CD8-positive, alpha-beta memory T cell (primary cell): ENCODE measurements at places on chromosomes 1 and 21. TPM values are rescaled to one million over a fixed set of nuclear protein-coding genes. Genes with fewer than 3 reads are reported as not detected.

- no peak overlapping the region for H3K27ac ChIP-seq
- H3K27me3 ChIP-seq, result no peaks in the 10 kb centered on the region
- H3K36me3 ChIP-seq, result no peaks in the 10 kb centered on the region
Observed at GRCh38 chr1:201325678-201326060, 42.4 kb downstream of the PKP1 start.

- H3K4me1 ChIP-seq, result no peaks in the 10 kb centered on the region
- H3K36me3 ChIP-seq, result no peaks in the 10 kb centered on the region
- H3K27me3 ChIP-seq, result no peaks in the 10 kb centered on the region
Observed at GRCh38 chr1:17080880-17081279, 27.0 kb upstream of the SDHB start.

DNA sequence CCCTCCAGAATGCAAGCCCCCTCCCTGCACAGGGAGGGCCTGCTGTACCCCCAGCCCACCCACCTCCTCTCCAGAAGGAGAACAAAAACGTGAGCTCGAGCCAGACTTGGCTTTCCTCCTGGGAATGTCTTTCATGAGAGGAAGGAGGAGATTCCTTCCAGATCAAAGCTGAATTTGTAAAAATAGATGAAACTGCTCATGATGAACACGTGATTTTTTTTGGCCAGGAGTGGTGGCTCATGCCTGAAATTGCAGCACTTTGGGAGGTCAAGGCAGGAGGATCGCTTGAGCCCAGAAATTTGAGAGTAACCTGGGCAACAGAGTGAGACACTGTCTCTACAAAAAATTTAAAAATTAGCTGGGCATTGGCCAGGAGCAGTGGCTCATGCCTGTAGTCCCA is 21.8 kb downstream of the GPR157 start:
- no peak overlapping the region for H3K4me3 ChIP-seq
- no peaks in the 10 kb centered on the region for H3K36me3 ChIP-seq
- no peaks in the 10 kb centered on the region for H3K4me1 ChIP-seq
- no peak for DNase-seq
- H3K27me3 ChIP-seq, result no peaks in the 10 kb centered on the region

DNA sequence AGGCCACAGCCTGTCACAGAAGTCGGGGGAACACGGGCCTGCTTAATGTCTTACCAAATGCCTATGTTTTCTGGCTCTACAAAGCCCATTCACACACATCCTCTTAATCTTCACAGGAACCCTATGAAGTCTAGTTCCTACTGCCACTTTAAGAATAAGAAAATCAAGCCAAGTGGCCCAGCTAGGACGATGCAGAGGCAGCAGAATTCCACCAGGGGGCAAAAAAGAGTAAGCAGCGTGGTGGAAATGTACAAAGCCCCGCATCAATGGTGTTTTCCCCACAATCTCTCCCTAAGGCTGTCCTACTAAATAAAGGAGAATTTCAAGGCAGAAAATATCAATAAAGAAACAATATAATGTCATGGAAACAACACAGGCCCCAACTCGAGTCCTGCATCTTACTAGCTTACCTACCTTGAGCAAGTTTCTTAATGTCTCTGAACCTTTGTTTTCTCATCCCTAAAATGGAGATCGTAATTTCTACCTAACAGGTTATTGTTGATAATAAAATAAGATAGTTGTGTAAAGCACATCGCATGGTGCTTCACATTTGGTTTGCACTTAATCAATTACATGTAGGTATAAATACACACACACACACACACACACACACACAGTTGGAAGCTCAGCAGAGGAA is 21.4 kb downstream of the SEC16B start:
- no peaks in the 10 kb centered on the region for H3K4me1 ChIP-seq
- no peak overlapping the region for H3K27ac ChIP-seq
- no peaks in the 10 kb centered on the region for H3K27me3 ChIP-seq
- H3K4me3 ChIP-seq, result no peak overlapping the region
- H3K36me3 ChIP-seq, result no peaks in the 10 kb centered on the region
- no peak for DNase-seq

DNA sequence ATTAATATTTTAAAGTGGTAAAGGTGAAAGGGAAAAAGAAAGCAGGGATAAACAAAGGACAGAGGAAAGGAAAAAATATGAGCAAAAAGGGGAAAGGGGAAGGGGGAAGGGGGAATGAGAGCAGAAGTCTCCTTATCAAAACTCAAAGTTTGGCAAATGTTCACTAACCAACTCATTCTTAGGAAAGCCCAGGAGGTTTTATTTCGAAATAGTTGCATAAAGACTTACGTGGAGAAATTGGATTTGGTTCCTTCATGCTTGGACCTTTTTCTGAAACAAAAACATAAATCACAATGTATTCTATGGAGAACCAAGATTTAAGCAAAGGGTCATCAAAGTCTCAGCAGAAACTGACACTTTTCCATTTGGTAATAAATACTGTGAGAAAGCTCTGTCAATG is 188.1 kb downstream of the TGFBR3 start:
- H3K36me3 ChIP-seq, result peaks cover 6% of the 10 kb centered on the region
- no peak for DNase-seq
- H3K4me3 ChIP-seq, result no peak overlapping the region
- H3K27me3 ChIP-seq, result no peaks in the 10 kb centered on the region
- no peak overlapping the region for H3K27ac ChIP-seq

- no peaks in the 10 kb centered on the region for H3K27me3 ChIP-seq
- H3K36me3 ChIP-seq, result no peaks in the 10 kb centered on the region
- no peak for DNase-seq
- H3K4me1 ChIP-seq, result peaks cover 6% of the 10 kb centered on the region
- H3K27ac ChIP-seq, result no peak overlapping the region
- no peak overlapping the region for H3K4me3 ChIP-seq
Observed at GRCh38 chr1:233293556-233294446, 1.7 kb downstream of the PCNX2 start.

- no peak overlapping the region for H3K4me3 ChIP-seq
- H3K27ac ChIP-seq, result no peak overlapping the region
- H3K27me3 ChIP-seq, result no peaks in the 10 kb centered on the region
- DNase-seq, result peak; percentile 79
- H3K36me3 ChIP-seq, result no peaks in the 10 kb centered on the region
- H3K4me1 ChIP-seq, result no peaks in the 10 kb centered on the region
Observed at GRCh38 chr1:108828074-108828961, 28.6 kb downstream of the AKNAD1 start.

GRCh38 chr1:239570878-239571277 is 184.5 kb downstream of the CHRM3 start:
- H3K4me1 ChIP-seq, result no peaks in the 10 kb centered on the region
- H3K27ac ChIP-seq, result no peak overlapping the region
- H3K27me3 ChIP-seq, result no peaks in the 10 kb centered on the region
- DNase-seq, result no peak
- H3K4me3 ChIP-seq, result no peak overlapping the region

DNA sequence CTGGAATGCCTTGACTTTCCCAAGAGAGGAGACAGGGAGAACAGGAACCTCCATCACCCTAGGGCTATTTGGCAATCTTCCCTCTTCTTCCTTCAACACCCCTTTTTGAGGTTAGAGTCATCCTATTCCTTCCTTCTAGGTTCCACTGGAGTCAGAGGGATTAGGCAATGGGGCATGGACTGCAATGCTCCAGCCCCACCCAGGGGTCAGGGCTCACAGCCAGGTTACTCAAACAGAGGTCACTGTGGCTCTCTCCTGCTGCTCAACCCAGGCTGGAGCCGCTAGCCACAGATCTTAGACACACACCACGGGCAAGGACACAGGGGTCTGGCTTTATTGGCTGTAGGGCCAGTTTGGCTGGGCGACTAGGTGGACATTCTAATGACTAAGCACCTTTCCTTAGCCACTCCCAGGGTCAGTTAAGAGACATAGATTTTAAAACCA is 145.5 kb upstream of the NRIP1 start:
- H3K4me3 ChIP-seq, result no peak overlapping the region
- no peaks in the 10 kb centered on the region for H3K36me3 ChIP-seq
- no peaks in the 10 kb centered on the region for H3K27me3 ChIP-seq
- H3K27ac ChIP-seq, result no peak overlapping the region
- no peak for DNase-seq

GRCh38 chr1:61427510-61427909 is 297.4 kb downstream of the TM2D1 start:
- no peaks in the 10 kb centered on the region for H3K36me3 ChIP-seq
- H3K27ac ChIP-seq, result no peak overlapping the region

GRCh38 chr1:231541842-231542241 is 13.4 kb downstream of the TSNAX start:
- H3K4me1 ChIP-seq, result no peaks in the 10 kb centered on the region
- peaks cover 21% of the 10 kb centered on the region for H3K36me3 ChIP-seq
- H3K27me3 ChIP-seq, result no peaks in the 10 kb centered on the region
- H3K4me3 ChIP-seq, result no peak overlapping the region
- DNase-seq, result no peak

DNA sequence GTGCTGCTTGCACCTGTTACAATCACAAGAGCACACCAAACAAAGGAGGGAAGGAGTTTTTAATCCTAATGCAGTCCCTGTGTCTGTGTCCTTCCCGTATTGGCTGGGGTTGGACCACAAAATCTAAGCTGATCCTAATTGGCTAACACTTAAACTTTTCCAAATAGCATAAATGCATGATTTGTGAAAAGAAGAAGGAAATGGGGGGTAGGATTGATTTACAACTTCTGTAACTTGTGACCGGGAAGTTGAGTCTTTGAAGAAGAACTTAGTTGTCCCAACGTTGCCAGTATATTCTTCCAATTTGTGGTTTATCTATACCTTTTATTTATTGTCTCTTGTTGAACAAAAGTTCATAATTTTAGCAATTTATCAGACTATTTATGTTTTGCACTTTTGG is 11.8 kb upstream of the IPP start:
- H3K4me3 ChIP-seq, result no peak overlapping the region
- no peaks in the 10 kb centered on the region for H3K27me3 ChIP-seq
- H3K27ac ChIP-seq, result no peak overlapping the region
- H3K36me3 ChIP-seq, result no peaks in the 10 kb centered on the region
- no peak for DNase-seq
- no peaks in the 10 kb centered on the region for H3K4me1 ChIP-seq

- no peak for DNase-seq
- no peak overlapping the region for H3K27ac ChIP-seq
- H3K27me3 ChIP-seq, result no peaks in the 10 kb centered on the region
- H3K36me3 ChIP-seq, result peaks cover 27% of the 10 kb centered on the region
- H3K4me3 ChIP-seq, result no peak overlapping the region
Observed at GRCh38 chr1:224300346-224300745, 29.6 kb downstream of the NVL start.

DNA sequence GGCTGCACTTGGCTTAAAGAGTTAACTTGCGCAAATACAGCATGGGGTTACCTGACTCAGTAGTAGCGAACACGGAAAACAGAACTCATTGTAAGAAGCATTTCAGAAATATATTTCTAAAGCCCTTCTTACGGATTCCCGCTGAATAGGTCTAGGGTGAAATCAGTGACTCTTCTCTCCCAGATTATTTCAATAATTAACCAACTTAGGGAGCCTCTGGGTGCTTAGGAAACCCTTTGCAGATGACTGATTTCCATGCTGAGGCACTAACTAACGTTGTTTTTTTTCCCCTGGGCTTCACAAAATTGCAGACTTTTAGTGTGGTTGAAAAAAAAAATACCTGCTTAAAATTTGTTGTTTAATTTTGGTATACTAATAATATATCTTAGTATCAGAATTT is 40.3 kb downstream of the BTG3 start:
- no peak overlapping the region for H3K27ac ChIP-seq
- no peaks in the 10 kb centered on the region for H3K4me1 ChIP-seq
- DNase-seq, result no peak
- H3K4me3 ChIP-seq, result no peak overlapping the region
- H3K27me3 ChIP-seq, result no peaks in the 10 kb centered on the region

DNA sequence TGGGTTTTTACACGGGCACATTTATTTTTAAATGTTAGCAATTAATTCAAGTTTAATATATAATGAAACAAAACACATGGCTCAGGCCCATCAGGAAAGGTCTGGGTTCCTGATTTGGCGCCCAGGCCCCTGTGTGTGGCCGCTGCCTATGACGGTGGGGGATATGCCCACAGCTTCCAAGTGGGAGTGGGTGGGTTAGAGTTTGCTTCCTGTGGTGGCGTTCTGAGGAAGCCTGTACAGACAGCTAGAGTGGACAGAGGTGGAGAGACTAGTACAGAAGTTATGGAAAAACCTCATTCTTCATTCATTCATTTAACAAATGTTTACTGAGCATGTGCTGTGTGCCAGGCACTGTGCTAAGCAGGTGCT is 22.4 kb upstream of the EPS8L3 start:
- no peak for DNase-seq
- H3K4me1 ChIP-seq, result peaks cover 29% of the 10 kb centered on the region
- H3K36me3 ChIP-seq, result no peaks in the 10 kb centered on the region
- H3K27me3 ChIP-seq, result no peaks in the 10 kb centered on the region

DNA sequence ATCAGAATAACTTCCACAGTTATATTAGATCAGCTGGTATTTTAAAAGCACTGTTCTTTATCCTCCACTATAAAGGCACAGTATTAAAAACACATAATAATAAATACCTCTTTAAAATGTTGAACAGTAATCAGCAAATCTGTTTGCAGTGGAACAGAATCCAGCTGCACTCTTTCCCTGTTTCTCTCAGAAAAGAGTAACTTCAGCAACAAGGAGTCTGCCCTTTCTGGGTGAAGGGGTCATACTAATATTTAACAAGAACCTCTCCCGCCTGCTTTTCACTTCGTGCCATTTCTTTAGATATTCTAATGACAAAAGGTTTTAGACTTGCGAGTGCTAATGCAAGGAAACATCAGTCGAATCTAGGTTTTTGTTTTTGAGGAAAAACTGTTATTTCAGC is 194.2 kb upstream of the FMN2 start:
- no peak overlapping the region for H3K27ac ChIP-seq
- H3K27me3 ChIP-seq, result no peaks in the 10 kb centered on the region
- no peak for DNase-seq
- H3K4me1 ChIP-seq, result no peaks in the 10 kb centered on the region

GRCh38 chr1:183418696-183419095 is 516 bp upstream of the NMNAT2 start:
- H3K36me3 ChIP-seq, result no peaks in the 10 kb centered on the region
- no peak for DNase-seq
- no peak overlapping the region for H3K27ac ChIP-seq
- H3K4me1 ChIP-seq, result peaks cover 6% of the 10 kb centered on the region
- H3K4me3 ChIP-seq, result no peak overlapping the region

DNA sequence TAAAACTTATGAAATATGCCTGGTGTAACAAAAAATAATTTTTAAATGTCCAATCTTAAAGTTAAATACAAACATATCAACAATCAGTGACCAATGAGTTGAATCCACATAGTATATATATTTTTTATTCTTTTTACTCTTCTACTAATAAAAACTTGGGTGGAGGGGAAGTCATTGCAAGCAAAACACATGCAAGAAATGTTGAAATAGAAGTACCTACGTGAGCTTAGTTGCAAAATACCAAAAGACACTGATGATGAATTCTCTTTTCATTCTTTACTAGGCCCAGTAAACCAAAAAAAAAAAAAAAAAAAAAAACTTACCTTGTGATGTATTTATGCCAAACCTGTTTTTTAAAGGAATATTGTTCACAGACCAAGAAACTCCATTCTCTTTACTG is 26.4 kb upstream of the PLA2G4A start:
- H3K27ac ChIP-seq, result no peak overlapping the region
- no peaks in the 10 kb centered on the region for H3K4me1 ChIP-seq
- H3K27me3 ChIP-seq, result no peaks in the 10 kb centered on the region

The OR2T34 gene
- not detected for total RNA-seq

The TFF3 gene
- not detected for total RNA-seq

The TMOD4 gene
- total RNA-seq, result 3.7 TPM

The EVI5 gene
- total RNA-seq, result 27.4 TPM

The TNFRSF9 gene
- 273 TPM for total RNA-seq

The FAM177B gene
- total RNA-seq, result not detected

The S100A3 gene
- total RNA-seq, result not detected

The SPATA46 gene
- not detected for total RNA-seq

The ZSWIM5 gene
- 1.3 TPM for total RNA-seq

The VASH2 gene
- 0.07 TPM for total RNA-seq

The RHOU gene
- total RNA-seq, result 0.88 TPM

The OLIG1 gene
- total RNA-seq, result not detected

The SLC44A3 gene
- 0.47 TPM for total RNA-seq

The AADACL3 gene
- not detected for total RNA-seq

The PRAMEF7 gene
- total RNA-seq, result not detected
